ENCODE measurements at places on chromosomes 4 and X. TPM values are rescaled to one million over a fixed set of nuclear protein-coding genes. Genes with fewer than 3 reads are reported as not detected.

The CCKAR gene
- 0.43 TPM for total RNA-seq

The RHOXF2 gene
- total RNA-seq: 0.32 TPM

The HOPX gene
- total RNA-seq: under 0.01 TPM

The CETN2 gene
- 46.2 TPM for total RNA-seq

The MUC7 gene
- not detected for total RNA-seq

The SLC4A4 gene
- 12.5 TPM for total RNA-seq

The PNCK gene
- 0.32 TPM for total RNA-seq

The VCX3A gene
- not detected for total RNA-seq
